ENCODE measurements at places on chromosomes 6 and 20.

DNA sequence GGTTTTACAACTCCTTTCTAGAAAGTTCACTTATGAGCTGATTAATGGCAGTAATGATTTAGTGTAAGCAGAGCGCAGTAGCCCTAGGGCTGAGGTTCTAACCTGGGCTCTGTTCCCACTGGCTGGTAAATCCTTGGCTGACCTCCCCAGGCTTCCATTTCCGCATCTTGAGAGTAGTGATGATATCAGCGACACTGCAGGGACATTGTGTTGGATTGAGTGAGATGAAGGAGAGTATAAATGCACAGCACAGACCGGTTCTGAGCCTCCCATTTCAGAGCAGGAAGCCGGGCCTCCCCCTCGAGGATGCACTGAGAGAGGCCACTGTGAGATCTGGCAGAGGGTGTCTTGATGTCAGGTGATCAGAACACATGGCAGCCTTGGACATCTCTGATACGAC is 477.2 kb upstream of the SULF2 start:
- no peak for DNase-seq

DNA sequence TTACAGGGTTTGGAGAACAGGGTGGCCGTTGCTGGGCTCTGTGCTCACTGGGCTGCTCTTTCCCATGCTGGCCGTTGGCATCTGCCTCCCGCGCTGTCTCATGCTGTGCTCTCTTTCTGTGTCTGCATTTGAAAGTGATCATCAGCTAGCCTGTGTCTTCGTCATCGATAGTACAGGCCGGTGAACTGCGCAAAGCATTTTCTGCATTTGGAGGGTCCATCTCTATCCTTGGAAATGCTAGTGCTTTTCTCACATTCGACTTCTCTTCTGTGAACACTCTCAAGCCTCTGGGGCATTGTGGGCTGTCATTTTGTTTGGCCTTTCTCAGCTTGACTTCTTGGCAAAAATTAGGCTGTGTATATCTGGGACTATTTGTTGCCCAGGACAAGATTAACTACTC is 6.8 kb upstream of the SNHG17 start:
- no peak for DNase-seq

DNA sequence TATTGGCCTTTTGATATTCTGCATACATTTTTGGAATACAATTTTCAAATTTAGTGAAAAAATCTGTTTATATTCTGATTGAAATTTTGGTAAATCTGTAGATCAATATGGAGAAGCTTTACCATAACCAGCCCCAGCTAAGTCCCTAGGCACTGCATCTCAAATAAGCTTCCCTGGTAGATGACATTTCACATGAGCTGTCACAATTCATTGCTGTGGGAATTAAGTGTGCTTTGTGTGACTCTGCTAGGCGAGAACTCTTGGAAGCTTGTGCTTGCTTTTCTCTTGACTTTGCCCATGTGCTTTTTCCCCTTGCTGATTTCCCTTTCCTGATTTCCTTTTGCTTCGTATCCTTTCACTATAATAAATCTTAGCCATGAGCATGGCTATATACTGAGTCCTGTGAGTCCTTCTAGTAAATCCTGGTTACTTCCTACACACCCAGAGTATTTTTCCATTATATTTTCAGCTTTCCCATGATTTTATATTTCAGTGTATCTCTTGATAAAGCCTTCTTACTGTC is 166.5 kb upstream of the MMS22L start:
- no peak for DNase-seq

GRCh38 chr6:132491303-132491702 is 21.6 kb downstream of the STX7 start:
- DNase-seq = no peak

DNA sequence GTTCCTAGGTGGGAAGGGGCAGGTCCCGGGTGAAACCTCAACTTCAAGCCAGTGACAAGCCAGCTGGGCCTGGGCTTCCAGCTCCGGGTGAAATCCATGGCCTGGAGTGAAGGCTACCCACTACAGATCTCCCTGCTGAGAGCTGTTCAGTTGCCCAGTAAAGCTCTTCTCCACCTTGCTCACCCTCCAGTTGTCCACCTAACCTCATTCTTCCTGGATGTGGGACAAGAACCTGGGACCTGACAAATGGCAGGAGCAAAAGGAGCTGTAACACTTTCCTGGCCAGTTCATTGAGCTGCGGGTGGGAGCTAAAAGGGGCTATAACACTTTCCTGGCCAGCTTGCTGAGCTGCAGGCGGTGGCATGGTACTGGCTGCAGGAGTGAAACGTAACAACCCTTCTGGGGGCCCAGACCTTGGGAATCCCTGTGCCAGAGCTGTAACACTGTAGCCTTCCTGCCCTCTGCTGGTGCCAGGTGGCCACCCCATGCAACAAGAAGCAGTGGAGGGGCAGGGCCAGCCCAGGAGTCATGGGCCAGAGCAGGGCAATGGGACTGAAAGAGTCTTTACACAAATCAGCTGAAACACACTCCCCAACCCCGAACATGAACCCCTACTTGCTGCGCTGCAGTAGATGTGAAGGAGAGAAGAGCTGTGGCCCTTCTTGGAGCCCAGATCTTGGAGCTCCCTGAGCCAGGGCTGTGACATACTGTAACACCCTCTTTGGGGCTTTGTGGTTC is 3.6 kb upstream of the HINT3 start:
- DNase-seq = no peak

GRCh38 chr6:63589952-63590411 is 17.7 kb downstream of the LOC128125822 start:
- no peak for DNase-seq

DNA sequence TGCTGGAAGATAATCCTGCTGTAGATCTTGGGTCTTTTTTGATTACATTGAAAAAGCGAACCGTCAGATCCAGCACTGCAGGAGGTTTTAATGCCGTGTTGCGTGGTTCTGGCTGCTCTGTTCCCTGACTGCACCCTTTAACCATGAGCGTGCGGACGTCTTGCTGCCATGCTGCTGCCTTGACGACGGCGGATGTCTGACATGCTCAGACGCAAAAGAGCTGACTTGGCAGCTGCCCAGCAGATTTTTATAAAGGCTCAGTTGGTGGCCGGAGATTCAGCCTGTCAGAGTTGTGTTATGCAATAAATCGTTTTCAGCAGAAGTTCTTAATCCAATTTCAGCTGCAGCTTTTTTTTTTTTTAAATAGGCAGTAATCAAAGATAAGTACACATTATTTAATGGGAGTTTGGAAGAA is 119.4 kb downstream of the JARID2 start:
- DNase-seq = no peak

GRCh38 chr6:163438940-163439335 is 24.4 kb downstream of the QKI start:
- no peak for DNase-seq

- no peak for DNase-seq
Observed at GRCh38 chr20:18672834-18673233, 85.0 kb downstream of the DTD1 start.

GRCh38 chr6:161481786-161482516 is 208.1 kb upstream of the AGPAT4 start:
- no peak for DNase-seq

- no peak for DNase-seq
Observed at GRCh38 chr20:24633026-24633425, 163.6 kb downstream of the SYNDIG1 start.

DNA sequence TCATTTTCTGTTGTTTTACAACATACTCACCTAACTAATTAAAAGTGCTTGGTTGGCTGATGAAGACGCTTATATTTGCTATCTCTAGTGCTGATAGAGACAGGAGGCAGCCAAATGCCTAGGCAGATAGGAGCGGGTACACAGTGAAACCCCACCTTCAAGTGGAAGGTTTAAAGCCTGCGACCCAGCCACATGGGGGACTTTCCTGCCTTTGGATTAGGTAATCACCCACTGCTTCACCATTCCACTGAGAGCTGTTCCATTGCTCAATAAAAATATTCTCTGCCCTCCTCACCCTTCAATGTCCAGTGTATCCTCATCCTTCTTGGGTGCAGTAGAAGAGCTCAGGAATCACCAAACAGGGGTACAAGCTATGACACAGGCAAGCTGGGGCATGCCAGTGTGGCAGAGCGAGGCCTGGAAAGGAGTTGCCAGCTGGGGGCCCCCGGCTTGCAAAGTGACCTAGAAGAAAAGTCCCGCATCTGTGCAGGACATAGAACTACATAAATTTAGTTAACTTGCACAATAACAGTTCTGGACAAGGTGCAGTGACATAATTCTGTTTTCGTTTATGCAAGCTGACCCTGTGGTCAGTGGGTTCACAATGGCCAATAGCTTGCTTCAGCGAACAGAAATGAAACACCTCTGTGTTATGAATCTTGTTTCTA is 112.0 kb upstream of the MLIP start:
- no peak for DNase-seq

DNA sequence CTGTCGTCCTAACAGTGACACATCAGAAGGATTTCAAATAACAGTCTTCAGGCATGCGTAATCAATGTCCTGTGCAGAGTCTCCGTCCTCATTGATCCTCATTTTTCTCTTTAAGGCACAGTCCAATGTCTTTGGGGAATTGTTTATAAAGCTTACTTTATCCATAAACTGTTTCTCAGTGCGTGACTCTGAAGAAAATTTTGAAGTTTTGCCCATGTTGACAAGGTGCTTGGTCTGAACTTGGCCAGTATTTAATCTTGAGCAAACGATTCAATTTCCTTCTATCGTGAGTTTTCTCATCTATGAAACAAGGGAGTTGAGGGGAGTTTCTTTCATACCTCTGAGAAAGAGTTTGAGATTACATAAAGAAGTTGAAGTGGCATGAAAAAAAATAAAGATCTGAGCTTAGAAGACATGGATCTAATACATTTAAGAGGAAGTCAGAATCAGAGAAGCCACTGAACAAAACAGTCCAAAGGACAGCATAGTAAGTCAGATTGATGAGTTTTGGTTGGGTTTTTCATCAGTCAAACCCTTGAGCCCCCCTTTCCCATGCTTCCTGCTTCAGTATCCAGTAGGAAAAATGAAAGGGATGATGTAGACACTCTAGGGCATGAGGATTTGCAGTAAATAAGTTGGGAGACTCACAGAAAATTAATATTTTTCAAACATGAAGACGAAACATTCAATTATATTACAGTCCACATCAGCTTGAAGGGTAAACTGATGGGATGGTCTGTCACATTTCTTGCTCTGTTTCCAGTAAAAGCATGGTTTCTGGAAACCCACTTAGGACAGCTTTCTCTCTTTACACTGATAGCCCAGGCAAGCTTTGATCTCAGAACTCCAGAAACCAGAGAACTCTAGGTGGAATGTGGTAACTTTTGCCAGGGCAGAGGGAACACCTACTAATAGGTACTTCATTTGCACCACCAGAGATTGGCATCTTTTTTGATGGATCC is 8.1 kb downstream of the EDN1 start:
- DNase-seq = no peak

DNA sequence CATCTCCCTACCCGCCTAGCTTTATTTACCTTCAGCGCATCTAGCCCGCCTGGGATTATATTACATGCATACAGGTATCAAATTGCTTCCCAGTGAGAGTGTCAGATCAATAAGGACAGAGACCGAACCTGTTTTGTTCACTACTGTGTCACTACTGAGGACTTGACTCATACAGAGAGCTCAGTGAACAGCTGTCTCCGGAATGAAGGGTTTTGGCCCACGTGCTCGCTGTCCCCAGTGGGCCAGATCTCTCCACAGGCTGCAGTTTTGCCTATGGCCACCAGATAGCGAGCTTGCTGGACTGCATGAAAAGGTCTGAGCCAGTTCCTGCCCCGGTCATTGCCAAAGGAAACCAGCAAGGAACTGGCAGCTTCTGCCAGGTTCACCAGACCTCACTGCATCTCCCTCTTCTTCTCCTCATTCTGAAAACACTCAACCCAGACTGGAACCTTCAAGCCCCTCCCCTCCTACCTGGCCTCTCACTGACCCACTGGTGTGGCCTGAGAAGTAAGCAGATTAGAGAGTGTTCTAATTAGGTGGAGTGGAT is 150.8 kb downstream of the ZMYND8 start:
- no peak for DNase-seq

- DNase-seq = no peak
Observed at GRCh38 chr6:19454001-19454720, 383.0 kb upstream of the ID4 start.

DNA sequence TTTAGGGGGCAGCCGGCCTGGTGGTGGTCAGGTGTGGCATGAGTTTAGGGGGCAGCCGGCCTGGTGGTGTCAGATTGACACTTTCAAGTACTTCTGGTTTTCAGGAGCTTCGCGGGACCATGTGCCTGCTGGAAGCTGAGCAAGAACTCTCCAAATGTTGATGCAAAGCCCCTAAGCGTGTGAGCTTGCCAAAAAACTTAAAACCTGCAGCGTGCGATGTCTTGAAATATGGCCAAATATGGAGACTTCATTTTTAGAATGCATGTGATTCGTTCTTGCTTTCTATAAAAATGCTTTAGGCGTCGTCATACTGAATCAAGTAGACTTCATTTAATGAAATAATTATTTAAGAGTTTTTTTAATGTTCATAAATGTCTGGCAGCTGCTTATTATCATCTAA is 149.4 kb downstream of the SMOC2 start:
- DNase-seq = no peak

- no peak for DNase-seq
Observed at GRCh38 chr20:58256842-58257241, 28.4 kb upstream of the ANKRD60 start.

DNA sequence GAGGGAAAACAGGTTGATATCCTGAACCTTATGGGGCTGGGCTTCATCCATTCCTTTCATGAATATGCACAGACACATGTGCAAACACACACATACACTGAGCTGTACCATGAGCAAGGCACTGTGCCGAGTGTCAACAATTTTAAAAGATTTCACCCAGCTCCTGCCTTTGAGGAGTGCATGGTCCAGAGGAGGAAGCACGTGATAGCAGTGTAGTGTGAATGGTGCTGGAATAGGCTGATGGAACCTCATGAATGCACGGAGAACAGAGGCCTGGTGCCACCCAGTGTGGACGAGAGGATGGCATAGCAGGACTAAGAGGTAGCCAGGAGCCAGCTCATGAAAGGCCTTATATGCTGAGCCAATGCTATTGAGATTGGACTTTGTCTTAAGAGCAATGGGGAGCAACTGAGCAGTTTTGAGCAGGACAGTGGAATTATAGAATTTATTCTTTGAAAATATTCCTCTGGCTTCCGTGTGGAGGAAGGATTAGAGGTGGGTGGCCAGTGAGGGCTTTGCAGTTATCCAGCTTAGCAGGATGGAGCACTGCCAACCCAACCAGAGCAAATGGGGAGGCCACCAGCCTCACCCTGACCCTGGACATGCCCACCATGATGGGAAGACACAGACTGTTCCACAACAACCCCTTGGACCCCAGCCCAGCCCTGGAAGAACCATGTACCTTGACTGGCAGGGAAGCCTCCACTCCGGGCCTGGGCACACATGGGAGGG is 84.4 kb downstream of the UNC5CL start:
- no peak for DNase-seq

DNA sequence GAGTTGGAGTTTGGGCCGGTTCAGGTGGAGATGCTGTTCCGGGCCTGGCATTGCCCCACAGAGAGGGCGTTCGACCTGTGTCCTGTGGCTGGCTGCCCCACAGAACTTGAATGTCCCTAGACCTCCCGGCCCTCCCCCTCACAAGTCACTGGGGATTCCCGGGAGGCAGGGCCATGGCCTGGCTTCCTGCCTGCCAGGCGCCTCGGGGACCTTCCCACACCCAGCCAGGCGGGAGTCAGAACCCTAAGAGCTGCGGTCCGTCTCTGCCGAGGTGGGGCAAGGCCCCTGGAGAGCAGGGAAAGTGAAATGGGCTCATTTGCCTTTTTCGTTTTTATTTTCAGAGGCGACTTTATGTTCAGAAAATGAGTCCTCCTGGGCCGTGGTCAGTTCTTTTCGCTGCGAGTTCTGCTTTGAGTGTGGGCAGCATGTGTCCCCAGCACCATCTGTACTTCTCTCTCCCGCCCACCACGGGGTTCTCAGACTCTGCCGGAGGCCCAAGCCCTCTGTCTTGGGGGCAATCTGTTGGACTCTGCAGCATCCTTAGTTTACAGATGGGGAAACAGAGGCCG is 8.5 kb downstream of the RBM38 start:
- no peak for DNase-seq

Data from activated gamma-delta T cell (primary cell).